HCT116 (cell line): ENCODE measurements at places on chromosomes 11 and 22. TPM values are rescaled to one million over a fixed set of nuclear protein-coding genes. Genes with fewer than 3 reads are reported as not detected.

DNA sequence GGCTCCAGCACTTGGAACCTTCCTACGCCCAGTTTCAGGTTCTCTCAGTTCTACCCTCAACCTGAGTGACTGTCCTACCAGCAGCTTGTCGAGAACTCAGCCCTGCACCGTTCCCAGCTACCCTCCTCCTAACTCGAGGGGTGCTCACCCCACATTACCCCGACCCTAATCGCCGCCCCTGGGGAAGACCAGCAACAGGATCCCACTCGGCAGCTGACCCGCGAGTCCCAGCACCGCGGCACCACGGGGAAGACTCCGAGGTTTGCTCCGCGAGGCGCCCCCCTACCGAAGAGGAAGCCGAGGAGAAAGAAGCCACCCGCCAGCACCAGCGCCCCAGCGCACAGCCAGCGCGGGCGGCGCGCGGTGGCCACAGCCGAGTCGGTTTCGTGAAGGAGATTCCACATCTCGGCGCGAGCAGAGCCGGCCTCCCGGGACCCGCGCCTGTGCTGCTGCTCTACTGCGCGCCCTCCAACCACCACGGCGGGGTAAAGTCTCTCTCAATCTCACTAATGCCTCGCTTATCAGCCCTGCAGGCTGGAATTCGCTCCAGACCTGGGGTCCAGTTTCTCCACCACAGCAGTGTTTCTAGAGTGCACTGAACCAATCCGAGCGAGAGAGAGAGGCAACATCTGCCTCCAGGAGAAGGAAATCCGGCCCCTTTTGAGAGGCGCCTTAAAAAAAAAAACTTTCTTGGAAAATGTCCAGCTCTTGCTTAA, at the start of gene FOLH1:
TSS of gene FOLH1 (minus strand) at position 597 of the 716 bp plus-strand sequence. CDS start at position 404, 193 bp downstream.
- DNase-seq: no peak

DNA sequence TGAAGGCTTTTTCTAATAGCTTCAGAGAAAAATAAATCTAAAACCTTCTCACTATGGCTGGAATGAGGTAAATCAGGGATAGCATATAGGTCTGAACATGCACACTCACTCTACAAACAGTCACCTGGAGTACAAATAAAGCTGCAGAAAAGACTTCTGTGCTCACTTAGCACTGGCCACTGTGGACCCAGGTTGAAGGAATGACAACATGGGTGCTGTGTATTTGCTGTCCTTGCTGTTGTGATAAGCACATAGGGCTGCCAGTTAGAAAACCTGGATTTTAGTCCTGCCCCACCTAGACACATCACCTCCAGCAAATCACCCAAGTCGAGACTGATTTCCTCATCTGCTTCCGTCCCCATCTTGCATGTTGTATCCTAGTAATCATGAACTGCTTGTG, 51.2 kb downstream of the FZD4 start:
- no peak for DNase-seq

DNA sequence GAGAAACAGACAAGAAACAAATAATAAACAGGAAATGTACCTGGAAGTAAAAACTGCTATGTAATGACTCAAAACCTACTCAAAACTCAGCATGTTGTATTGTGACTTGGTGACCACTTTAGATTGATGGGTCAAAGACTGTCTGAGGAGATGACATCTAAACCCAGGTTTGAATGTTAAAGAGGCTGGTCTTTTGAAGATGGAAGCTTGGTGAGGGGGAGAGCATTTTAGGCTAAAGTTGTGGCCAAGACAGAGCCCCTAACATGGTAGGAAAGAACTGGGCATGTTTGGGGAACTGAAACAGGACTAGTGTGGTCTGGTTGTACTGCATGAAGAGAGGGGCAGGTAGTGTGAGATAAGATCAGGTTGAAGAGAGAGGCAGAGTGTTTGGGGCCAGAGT, 85.3 kb upstream of the MYO18B start:
- DNase-seq: no peak

GRCh38 chr11:14813516-14813915, 78.5 kb downstream of the CYP2R1 start:
- no peak for DNase-seq

DNA sequence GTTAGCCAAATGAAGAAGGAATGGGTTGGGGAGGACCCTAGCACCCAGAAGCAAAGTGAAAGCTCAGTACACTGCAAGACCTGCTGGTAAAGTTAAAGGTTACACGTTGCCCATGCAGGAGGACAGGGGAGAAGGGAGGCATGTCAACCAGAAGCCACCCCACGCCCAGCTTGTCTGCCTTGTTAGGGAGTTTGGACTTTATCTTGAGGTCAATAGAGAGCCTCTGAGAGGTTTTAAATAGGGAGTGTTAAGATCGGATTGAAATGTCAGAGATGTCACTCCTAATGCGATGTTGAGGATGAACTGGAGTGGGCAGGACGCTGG, 18.7 kb upstream of the PEX26 start:
- no peak for DNase-seq

- DNase-seq: no peak
These were observed 18.1 kb upstream of the RDX start for GRCh38 chr11:110314366-110315095.

DNA sequence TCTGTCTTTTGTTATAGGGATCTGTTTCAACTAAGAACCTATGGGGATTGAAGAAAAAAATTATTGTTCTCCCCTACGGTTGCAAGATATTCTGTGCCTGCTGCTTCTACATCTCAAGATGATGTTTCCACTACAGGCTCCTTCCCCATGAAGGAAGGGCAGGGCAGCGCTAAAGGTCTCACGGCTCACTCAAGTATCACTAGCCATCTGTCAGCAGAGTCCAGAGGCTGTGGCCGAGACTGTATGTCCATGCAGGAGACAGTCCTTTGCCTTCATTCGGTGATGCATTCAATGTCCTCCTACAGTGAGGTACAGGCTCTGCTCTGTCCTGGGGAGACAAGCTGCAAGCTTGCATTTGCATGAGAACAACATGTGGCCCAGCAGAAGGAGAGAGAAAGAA, 518.0 kb downstream of the OPCML start:
- no peak for DNase-seq

DNA sequence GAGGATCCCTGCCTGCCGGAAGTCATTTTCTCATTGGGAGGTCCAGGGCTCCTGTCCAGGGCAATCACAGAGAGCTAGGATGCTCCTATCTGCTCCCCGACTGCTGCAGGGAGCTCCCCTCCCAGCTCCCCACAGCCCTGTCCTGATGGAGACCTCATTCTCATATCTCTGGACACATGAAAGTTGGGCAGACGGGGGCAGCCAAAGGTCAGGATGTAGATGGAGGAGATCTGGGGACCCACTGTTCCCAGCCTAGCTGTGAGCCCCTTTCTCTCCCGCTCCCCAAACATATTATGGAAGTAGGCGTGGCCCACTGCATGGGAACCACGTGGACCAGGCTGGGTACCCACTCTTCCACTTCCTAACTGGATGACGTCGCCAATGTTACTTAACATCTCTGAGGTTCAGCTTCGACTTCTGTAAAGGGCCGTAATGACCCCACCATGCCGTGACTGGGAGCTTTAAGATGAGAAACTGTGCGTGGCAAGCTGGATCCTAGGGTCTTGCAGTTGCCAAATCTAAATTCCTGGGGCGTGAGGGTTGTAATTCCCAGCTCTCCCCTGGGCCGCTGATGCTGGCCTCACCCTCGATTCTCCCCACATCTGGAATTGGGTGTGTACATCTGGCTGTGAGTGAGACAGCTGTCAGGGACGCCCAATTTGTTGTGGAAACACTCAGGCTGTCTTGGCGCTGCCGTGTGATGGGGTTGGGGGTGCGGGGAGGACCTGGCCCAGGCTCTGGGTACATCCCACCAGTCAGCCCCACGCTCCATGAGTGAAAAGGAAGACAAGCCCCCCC, 1.8 kb downstream of the CDC42EP2 start:
- no peak for DNase-seq

GRCh38 chr11:61780581-61781162, 11.7 kb downstream of the TMEM258 start:
- DNase-seq: no peak

DNA sequence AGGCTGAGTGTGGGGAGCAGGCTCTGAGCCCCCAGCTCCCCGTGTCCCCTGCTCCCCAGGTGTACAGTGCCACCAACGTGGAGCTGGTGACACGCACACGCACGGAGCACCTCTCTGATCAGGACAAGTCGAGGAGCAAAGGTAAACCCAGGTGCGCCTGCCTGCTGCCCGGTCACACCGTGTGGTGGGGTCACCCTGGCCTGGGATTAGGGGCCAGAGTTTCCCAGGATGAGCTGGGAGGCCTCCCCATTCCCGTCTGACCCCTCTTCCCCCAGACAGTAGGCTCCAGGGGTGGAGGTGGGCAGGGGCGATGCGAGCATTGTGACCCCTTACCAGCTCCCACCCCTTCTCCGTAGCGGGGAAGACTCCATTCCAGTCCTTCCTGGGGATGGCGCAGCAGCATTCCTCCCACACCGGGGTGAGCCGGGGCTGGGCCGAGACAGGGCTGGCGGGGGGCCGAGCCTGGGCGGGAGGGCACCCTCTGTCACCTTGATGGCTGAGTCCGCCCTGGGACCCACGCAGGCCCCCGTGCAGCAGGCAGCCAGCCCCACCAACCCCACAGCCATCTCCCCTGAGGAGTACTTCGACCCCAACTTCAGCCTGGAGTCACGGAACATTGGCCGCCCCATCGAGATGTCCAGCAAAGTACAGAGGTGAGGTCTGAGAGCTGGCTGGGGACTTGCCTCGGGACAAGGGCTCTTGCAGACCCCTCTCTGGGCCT, 3.7 kb upstream of the SSH3 start:
- DNase-seq: no peak

- DNase-seq: no peak
These were observed 82.2 kb downstream of the FCHSD2 start for GRCh38 chr11:73059915-73060314.

- no peak for DNase-seq
These were observed 32.0 kb upstream of the YWHAH start for GRCh38 chr22:31912407-31912743.

The RANGAP1 gene
- 121 TPM for total RNA-seq

The MMP7 gene
- total RNA-seq: 0.61 TPM

The ANGPTL5 gene
- not detected for total RNA-seq

The PATE2 gene
- total RNA-seq: not detected

The RGL4 gene
- total RNA-seq: not detected

The JAM3 gene
- total RNA-seq: 0.25 TPM

The ZP1 gene
- not detected for total RNA-seq
